Lung microvascular endothelial cell (primary cell): ENCODE measurements at places on chromosomes 7 and 10.

GRCh38 chr7:40463446-40463845 is 328.6 kb downstream of the SUGCT start:
- no peak for DNase-seq

- peak; percentile 82 for DNase-seq
Observed at GRCh38 chr7:32658034-32658433, 162.7 kb downstream of the AVL9 start.

- no peak for DNase-seq
Observed at GRCh38 chr7:94374721-94375566, 19.8 kb upstream of the COL1A2 start.

DNA sequence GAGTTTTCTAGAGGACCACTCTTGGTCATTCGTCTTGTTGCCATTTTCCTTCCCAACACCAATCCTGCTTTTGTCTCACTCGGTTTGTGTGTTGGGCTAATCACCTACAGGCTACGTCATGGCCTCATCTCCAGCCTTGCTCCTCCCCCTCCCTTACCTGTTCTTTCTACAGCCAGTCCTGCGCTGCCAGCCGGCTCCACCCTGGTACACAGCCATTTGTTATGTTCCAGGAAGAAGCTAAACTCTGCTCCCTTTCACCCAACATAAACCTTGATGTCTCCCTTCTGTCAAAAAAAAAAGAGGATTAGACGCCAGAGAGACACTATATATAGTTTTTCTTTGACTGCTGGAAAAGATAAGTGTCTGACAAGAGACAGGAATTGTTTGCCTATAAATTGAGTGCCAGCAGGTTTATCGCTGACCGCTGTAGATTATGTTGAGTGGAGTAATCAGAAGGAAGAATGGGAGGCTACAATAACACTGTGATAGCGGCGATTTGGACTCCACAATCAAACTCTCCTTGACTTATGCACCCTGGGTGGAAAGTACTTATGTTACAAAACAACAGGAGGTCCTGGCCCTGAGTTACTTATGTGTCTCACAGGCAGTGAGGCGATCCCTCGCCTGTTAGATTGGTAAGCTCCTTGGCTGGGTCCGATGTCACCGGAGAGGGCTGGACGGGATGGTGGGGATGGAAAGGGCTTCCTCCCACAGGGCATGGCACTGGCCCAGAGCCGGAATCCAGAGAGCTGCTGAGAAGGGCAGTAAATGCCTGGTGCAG is 171.3 kb upstream of the BMPER start:
- DNase-seq: no peak

DNA sequence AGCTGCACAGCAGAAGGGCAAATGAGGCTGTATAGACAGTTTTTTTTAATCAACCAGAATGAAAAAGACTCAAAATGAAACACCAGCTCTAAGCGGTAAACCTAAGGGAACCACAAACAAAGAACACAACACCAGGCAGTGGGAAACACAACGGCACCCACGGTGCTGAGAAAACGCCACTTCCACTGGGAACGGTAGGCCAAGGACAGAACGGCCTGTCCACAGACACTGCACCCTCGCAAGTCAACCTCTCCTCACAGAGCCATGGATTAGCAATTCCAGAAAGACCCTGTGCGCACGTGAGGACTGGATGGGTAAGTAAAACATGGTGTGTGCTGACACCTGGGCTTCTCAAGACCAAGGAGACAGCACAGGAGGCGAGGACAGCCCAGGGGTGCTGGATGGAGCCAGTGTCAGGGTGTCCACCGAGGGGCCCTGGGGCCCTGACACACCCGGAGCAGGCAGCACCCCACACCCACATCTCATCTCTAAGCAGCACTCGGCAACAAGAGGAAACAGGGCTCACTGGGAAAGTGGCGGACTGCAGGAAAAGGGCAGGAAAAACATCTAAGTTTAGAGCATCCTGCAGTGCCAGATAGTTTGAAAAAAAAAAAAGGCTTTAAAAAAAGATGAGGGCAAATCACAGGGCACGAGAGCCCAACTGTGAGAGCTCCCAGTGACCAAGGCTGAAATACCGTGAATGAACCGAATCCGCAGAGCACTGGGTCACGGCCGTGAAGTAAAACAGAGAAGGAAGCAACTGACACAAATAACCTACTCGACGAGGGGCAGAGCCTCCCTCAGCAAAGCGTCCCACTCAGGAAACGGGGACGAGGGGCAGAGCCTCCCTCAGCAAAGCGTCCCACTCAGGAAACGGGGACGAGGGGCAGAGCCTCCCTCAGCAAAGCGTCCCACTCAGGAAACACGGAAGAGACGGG is 120.2 kb downstream of the MAD1L1 start:
- peak; percentile 89 for DNase-seq

GRCh38 chr7:114758661-114759227 is 163.2 kb upstream of the MDFIC start:
- no peak for DNase-seq

DNA sequence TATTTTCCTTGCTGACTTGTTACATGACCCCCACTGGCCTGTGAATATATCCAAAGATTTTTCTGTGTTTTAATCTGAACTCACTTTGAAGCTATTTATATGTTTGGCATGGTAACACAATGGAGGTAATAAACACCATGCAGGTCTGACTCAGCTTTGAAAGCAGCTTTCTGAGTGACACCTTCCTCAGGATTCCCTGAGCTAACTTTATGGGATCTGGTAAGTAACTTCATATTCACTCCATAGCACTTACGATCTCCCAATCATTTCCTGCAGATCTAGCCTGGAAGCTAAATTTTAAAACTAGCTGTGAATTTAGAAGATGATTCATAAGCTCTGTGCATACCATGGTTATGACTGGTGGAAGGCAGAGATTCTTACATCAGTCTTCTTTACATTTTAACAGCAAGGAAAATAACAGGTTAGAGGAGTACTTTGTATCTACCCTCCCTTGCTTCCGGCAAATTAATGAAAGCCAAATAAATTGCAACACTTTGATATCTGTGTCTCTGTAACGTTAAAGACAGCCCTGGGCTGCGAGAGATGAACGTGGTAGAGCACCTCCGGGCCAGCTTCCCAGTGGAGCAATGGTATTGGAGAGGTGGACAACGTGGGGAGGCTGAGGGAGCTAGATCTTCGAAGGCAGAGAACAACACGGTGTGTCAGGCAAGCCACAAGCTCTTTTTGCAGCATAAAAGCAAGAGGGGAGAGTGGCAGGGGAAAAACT is 170.2 kb upstream of the KLF14 start:
- DNase-seq: peak; percentile 85

DNA sequence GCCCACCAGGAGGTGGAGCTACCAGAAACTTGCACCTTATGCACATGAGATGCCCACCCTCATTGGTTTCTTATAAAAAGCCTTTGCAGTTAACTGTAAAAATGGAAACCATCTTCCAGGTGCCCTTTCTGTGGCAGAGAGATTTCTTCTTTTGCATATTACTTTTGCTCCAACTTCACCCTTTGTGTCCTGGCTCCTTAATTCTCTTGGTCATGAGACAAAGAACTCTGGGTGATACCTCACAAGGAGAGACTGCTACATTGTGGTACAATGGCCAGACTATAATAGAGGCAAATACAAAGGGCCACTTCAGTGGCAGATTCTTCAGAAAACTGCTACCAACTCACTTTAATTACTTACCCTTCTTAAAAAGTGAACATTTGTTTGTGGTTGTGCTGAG is 76.4 kb upstream of the PTER start:
- DNase-seq: no peak

- no peak for DNase-seq
Observed at GRCh38 chr7:102434039-102434486, 688 bp downstream of the ORAI2 start.

- peak; percentile 41 for DNase-seq
Observed at GRCh38 chr10:72162978-72163377, 52.8 kb upstream of the ANAPC16 start.

DNA sequence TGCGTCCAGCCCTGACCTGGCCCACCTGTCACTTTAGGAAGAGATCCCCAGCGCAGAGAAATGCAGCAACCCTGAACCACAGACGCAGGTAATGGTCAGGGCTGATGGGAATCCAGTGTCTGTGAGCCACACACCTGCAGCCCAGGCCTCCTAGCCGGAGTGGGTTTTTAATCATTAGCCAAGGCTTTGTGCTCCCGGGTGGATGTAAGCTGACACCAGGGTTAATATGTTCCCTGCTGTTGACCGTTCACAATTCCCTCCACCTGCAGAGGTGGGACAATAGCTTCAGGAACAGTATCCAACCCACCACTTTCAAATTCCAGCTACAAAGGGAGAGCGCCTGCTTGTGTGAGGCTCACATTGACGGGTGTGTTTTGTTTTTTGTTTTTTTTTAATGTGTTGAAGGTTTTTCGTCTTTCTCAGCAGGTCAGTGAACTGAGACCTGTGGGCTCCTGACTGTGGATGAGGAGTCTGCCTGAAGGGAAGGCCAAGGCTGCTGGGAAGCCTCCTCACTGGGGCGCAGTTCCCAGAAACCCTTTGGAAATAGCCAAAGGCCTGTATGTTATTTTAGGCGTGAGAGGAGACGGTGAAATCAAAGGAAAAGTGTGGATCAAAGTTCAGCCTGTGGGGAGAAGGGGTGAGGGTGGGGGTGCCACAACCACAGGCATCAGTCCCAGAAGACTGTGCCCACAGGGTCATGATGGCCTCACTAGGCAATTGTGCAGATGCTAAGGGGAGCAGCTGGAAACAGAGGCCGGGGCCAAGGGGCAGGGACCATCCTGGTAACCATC is 111.1 kb downstream of the TNS3 start:
- DNase-seq: no peak

DNA sequence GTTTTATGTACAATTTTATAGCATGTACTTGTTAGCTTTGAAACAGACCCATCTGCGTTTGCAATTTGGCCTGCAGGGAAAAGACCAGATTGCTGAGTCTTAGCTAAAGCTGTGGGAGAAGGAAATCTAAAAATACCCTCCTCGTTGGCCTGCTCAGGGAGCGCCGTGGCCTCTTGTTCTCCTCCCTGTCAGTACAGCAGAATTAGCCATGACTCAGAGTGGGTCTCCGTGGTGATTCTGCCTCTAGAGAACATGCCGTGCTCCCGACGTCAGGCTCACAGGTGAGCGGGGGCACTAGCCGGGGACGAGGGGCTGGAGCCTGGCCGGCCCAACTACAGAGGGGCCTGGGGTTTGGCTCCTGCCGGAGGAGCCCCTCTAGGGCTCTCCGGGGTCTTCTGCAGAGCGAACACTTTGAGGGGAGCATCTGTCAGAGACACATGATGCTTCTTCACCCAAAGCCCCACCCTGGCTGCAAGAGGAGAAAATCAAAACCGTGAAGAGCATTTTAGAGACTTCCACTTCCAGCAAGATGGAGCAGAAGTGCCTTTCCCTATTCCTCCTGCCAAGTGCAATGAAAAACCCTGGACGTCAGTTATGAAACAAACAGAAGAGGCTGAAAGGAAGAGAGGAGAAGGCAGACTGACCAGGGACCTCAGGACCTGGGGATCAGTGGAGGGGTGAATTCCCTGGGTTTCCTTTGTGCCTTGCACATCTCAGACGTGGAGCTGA is 98.9 kb downstream of the LHPP start:
- DNase-seq: no peak

GRCh38 chr10:95411635-95412034 is 120.8 kb upstream of the PDLIM1 start:
- DNase-seq: no peak

GRCh38 chr10:63266391-63267316 is 133.5 kb downstream of the NRBF2 start:
- DNase-seq: no peak

DNA sequence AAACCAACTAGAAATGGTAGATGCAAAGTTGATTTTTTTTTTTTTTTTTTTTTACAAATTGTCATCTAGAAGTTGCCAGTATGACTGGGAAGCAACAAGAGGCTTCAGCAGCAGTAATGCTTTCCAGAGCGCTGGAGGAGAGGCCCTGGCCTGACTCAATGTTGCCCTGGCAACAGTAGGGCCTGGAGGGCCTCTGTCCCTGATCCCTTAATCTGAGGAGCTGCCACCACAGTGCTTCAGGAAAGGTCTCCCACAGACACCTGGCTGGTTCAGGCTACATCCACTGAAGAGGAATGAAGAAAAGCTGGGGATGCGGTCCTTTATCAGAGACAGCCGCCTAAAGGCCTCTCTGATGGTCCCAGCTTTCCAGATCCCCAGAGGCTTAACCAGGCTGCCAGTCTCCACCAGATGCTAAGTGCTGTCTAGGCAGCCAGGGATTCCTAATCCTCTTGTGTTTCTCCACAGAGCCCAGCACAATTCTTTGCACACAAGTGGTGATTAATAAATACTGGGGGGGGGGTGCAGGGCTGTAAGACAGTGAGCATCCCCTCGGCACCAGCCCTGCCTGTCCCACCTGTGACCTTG is 33.7 kb downstream of the ZNF777 start:
- DNase-seq: no peak

DNA sequence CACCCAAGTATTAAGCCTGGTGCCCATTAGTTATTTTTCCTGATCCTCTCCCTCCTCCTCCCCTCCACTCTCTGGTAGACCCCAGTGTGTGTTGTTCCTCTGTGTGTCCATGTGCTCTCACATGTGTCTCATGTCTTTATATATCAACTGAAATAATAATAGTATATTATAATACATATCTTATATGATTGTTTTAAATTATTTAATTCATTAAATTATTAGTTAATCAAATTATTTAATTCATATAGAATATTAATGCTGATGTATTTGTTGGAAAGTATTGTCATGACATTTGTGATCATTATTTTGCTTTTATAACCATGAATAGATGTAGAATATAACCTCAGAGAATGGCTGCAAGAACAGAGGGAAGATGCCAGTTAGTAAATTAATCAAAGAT is 647.5 kb downstream of the SORCS3 start:
- no peak for DNase-seq
